Endothelial cell (in vitro differentiated cells): ENCODE measurements at places on chromosomes 7 and 10.

DNA sequence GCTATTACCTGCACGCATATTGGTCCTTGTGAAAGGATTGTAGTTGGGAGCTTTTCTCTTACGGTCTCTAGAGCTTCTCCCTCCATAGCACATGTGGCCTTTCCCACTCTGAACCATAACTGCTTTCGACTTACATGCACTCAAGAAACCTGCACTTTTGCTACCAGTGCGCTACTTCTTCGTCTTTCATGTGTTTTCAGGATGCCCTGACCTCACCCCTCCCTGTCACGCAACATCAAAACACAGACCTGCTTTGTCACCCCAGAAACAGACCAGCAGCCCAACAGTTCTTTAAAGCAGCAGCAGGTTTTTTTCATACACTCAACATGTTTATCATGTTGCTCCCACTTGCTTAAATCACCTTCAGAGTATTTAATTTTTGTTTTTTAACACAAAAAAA is 243.5 kb upstream of the TCF7L2 start:
- no peak for DNase-seq

GRCh38 chr7:78333530-78334425 is 535.2 kb downstream of the PHTF2 start:
- DNase-seq, result no peak

- DNase-seq, result no peak
Measured at GRCh38 chr7:50660040-50660829, 95.0 kb upstream of the DDC start.

DNA sequence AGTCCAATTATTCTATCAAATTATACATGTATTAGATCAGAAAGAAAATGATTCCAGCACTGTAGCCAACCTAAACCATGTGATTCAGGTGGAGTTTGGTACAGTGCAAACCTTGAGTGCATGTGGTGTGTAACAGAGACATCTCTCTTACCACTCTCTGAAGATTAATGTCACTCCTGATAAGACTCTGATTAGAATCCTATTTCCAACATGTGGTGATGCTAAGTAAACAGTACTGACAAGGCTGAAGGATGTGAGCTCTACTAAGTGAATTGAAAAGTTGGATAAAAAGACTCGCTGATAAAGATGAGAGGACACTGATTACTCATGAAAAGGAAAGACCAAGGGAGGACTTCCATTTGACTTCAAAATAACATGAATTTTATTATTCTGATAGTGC is 232.0 kb downstream of the SDK1 start:
- DNase-seq, result no peak

GRCh38 chr7:131330299-131330698 is 2.6 kb downstream of the MKLN1 start:
- no peak for DNase-seq

- DNase-seq, result no peak
Measured at GRCh38 chr7:78588393-78588792, 789.8 kb downstream of the PHTF2 start.

GRCh38 chr10:6050801-6051445 is 11.2 kb downstream of the IL2RA start:
- no peak for DNase-seq
